ENCODE measurements at places on chromosomes 4 and X.

DNA sequence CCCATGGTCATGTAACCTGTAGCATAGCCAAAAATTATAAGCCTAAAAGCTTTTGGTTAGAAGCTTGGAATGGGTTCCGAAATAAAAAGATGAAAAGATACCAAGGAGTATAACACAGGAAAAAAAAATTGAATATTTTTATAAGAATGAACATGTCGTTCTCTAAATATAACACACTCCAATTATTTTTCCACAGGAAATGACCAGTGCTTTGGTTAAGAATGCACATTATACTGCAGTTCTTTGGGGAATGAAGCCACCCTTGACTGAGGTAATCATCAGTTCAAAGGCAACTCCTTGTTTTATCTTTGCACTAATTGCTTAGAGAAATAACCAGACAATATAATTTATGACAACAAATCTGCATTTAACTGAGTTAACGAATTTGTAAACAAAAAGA is 6.6 kb upstream of the GASK1B start:
- no peak for DNase-seq

DNA sequence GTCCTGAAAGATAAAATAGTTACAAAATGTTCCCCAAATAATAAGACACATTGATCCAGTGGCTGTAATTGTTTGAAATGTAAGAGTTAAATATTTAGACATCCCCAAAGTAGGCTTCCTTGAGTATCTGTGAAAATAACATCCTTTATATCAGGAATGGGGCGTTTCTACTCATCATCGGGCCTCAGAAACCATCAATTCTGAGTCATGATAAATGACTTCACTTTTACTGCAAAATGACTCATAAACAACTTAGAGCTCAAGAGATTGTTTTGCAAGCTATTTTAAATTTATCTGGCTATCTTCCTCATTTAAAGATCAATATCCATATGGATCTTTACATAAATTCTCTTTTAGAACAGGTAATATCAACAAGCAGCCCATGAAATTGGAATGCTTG is 369.4 kb upstream of the CNKSR2 start:
- DNase-seq: no peak

- DNase-seq: no peak
Observed at GRCh38 chrX:113741744-113742143, 842.1 kb upstream of the HTR2C start.

- DNase-seq: no peak
Observed at GRCh38 chr4:182343453-182343852, 100.3 kb downstream of the TENM3 start.

GRCh38 chrX:38363046-38363445 is 10.6 kb downstream of the OTC start:
- no peak for DNase-seq

- no peak for DNase-seq
Observed at GRCh38 chr4:156999175-156999517, 27.5 kb upstream of the PDGFC start.

GRCh38 chr4:185817403-185817818 is 5.4 kb upstream of the SORBS2 start:
- no peak for DNase-seq

- DNase-seq: no peak
Observed at GRCh38 chr4:42470023-42470422, 72.7 kb downstream of the SHISA3 start.

All from activated CD8-positive, alpha-beta memory T cell treated with anti-CD3 and anti-CD28 coated beads for 24 hours (primary cell).